ENCODE measurements at places on chromosomes 12 and 14.

- DNase-seq: no peak
Observed at GRCh38 chr12:77352946-77353345, 287.6 kb upstream of the E2F7 start.

DNA sequence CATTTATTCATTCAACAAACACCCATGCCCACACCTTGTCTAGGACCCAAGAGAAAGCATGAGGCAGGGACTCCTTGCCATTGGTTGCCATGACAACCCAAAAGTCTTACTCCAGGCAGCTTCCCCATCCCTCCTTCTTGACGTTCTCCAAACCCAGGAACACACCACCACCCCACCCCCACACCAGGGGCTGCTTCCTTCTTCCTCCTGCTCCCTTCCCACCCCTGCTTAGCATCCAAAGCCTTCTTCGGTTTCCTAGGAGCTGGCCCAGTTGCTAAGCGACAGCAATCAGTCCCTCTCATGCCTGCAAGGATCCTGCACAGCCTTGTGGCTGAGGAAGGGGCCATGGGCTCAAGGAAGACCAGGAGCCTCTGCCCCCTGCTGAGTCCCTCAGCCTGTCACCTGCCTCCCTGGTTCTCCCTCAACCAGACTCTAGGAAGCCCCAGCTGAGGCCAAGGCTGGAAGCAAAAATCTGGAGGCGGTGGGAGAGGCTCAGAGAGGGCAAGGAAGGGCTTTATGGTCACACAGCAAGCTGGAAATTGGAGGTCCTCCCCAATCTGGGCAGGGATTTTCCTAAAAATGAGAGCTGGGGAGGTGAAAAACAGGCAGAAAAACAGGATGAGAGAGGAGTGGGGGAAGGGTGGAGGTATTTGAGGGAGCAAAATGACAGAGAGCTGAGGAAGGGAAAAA is 15.4 kb downstream of the RASAL1 start:
- DNase-seq: peak; percentile 31

GRCh38 chr14:91354221-91354916 is 63.3 kb downstream of the CCDC88C start:
- DNase-seq: no peak

GRCh38 chr14:87696485-87696884 is 296.5 kb downstream of the GALC start:
- DNase-seq: no peak

DNA sequence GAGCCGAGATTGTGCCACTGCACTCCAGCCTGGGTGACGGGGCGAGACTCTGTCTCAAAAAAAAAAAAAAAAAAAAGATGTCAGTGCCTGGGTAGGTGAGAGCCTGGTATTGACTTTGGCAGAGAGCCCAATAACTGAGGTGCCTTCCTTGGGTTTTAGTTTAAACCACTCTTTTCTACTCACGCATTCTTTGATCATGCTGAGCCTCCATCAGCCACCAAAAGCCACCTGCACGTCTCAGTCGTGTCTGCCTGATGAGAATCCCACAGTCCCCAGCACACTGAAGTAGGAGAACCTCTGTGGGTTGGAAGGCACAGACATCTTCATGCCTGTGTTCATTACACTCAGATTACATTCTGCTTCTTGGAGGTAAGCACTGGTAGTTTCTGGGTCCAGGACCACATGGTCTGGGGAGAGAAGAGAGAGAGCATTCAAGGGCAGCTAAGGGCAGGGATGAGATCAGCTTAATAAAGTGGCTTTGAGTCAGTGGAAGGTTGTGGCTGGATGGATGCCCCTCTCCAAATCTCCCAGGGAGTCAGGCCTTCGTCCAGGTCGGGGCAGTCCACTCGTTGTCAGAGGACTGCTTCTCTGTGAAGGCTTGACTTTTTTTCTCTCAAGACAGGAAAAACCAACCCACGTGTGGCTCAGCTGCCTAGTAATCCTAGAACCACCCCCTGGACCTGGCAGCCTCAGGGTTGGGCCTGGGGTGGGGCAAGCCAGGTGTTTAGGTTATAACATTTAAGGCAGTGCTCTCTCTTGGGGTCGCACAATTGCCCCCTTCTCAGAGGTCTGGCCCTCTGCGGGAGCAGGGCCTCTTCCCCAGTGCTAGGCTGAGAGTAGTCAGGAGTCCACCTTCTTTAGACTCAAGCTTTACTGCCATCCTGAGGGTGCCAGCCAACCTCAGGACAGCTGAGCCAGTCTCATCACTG is 32.6 kb upstream of the MAX start:
- no peak for DNase-seq

- no peak for DNase-seq
Observed at GRCh38 chr14:54451961-54452360, 10.8 kb upstream of the CNIH1 start.

GRCh38 chr14:105363847-105364708 is 34.3 kb upstream of the TEX22 start:
- no peak for DNase-seq

DNA sequence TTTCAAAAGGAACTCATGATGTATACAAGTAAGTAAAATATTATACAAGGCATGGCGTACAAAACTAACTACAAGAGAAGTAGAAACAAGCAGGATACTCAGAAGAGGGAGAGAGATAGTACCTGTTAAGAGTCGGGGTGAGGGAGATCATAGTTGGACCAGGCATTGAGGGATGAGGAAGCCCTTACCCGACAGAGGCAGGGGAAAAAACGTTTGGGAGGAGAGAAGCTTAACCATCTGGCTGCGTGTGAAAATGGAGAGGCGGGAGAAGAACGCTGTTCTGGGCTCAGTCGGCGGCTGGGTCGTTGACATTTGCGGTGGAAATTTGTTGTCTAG is 575 bp upstream of the FMNL3 start:
- no peak for DNase-seq

DNA sequence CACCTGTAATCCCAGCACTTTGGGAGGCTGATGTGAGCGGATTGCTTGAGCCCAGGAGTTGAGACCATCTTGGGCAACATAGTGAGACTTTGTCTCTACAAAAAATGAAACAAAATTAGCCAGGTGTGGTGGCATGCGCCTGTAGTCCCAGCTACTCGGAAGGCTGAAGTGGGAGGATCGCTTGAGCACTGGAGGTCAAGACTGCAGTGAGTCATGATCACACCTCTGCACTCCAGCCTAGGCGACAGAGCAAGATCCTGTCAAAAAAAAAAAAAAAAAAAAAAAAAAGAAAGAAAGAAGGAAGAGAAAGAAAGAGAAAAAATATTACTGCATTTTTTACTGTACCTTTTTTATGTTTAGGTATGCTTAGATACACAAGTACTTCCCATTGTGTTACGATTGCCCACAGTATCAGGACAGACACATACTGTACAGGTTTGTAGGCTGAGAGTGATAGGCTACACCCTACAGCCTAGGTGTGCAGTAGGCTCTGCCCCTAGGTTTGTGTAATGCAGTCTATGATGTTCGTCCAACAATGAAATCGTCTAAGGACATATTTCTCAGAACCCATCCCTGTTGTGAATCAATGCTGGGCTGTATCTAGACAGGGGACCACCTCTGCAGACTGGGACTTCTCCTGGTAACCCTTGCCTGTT is 160.4 kb upstream of the PWP1 start:
- no peak for DNase-seq

GRCh38 chr14:100728962-100729361 is 2.3 kb downstream of the DLK1 start:
- no peak for DNase-seq

DNA sequence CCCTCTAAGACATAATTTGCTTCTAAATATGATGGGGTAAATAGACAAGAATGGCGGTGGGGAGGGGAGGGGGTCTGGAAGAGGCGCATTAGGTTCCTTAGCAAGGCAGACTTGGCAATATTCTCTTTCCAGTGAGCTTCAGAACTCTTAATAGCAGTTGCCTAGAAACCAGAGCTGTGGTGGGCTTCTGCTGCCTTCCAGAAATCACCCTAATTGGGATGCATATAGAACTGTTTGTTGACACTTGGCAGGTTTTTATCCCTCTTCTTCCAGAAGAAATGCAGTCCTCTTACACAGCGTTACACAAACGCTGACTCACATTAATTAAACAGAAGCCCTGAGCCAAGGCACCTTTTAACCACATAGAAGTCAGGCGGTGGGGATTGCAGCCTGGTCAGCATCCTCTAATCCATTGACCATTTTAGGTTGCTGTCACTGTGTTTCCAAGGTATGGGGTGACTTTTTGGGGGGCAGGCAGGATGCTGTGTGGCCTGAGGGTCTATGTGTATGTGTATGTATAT is 114.1 kb downstream of the CCDC60 start:
- DNase-seq: no peak

GRCh38 chr14:68477461-68478085 is 315.3 kb downstream of the ZFP36L1 start:
- DNase-seq: no peak

DNA sequence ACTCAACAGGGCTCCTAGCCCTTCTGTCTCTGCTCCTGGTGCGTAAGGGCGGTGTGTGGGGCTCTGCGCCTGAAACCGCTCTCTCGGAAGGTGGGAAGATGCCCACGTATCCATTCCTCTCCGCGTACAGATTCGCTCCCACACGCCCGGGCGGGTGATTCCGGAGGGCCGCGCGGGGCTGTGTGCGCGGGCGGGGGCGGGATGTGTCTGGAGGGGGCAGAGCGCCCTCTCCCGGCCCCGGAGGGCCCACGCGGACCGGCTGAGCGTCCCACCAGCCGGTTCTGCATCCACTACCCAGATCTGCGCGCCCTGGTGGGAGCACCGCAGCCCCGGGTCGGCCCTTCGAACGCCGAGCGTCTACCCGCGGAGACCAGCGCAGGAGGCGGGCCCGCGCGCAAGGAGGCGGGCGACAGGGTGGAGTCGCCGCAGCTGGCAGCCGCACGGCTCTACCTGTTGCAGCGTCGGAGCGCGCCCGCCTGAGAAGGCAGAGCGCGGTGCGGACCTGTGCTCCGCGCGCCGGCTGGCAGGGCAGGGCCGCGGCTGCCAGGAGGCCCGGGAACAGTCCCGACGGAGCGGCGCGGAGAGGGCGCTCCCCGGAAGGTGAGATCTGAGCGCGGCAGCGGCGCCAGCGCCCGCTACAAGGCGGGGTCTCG is 1.4 kb upstream of the KCNK13 start:
- peak; percentile 39 for DNase-seq

DNA sequence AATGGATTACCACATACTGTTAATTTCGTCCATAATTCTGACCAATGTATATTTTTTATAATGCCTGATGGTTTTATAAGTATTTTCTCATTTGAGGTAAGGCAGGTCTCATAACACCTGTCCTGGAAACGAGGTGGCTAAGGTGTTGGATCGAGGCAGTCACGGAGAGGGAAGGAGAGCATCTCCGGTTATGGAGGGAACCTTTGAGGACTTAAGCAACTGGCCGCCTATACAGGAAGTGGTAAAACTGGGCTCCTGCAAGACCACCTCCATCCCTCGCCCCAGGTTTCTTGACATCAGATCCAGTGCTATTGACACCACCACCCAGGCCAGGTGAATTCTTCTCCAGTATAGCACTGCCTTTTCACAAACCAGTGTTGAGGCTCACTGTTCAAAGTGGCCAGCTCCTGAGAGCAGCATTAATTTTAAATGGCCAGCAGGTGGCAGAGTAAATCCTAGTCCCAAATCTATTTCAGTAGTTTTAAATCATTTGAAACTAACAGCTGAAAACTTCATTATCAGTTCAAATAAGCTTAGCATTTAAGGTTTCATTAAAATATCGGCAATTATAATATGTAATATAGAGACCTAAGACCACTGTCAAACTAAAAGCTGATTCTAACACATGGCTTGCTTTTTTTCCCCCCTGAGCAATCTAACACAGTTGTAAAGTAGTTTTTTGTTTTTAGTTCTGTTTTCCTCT is 100.8 kb downstream of the PPM1A start:
- DNase-seq: peak; percentile 52

- DNase-seq: no peak
Observed at GRCh38 chr14:105074601-105075053, 9.4 kb upstream of the GPR132 start.

- no peak for DNase-seq
Observed at GRCh38 chr12:6361834-6362233, 13.5 kb downstream of the SCNN1A start.

- no peak for DNase-seq
Observed at GRCh38 chr12:71299541-71300376, 139.8 kb upstream of the LGR5 start.

DNA sequence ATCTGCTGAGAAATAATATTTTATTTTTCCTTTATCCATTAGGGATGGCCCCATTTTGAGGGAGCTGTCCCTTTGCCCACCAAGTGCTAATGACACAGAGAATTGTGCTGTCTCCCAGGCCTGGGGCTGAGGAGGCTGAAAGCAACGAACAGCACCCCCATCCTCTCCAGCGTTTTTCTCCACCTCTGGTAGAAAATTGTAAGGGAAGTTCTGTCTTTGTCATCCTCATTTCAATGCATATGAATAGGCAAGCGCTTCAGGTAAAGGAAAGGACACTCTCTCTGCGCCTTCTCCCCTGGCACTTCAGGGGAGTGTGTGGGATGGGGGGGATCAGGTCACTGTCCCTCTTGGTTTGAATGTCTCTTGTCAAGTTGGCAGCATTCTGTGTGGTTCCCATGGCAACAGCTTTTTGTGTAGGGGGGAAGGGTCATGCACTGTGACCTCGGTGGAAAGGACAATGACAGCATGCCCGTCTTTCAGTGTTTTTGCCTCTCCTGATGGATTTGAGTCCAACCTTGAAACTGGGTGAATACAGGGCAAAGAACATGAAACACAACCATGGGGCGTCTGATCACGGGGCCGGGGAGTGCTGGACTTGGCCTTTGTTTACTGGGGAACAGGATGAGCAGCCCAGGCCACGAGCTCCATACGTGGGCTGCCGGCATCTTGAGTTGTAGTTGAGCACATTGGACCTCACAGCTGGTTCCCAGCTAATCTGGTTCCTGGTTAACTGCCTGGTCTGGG is 230.2 kb downstream of the VRK1 start:
- no peak for DNase-seq

- DNase-seq: no peak
Observed at GRCh38 chr12:67540920-67541624, 107.5 kb upstream of the DYRK2 start.

DNA sequence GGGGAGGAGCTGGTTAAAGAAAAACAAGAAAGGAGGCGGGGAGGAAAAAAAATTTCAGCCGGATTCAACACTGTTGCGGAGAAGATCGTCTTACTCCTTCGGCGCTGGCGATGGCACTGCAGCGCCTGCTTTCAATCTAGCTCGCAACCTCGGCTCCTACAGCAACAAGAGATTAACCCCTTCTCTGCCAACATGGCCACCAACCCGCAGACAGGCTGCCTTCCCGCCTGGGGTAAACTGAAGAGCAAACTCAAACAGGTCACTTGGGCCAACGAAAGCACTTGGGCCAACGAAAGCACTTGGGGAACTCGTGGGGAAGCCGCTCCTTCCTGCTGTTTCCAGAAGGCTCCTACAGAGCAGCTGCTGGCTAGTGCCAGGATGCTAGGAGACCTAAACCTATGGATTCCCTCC is 73.7 kb downstream of the CIT start:
- no peak for DNase-seq

DNA sequence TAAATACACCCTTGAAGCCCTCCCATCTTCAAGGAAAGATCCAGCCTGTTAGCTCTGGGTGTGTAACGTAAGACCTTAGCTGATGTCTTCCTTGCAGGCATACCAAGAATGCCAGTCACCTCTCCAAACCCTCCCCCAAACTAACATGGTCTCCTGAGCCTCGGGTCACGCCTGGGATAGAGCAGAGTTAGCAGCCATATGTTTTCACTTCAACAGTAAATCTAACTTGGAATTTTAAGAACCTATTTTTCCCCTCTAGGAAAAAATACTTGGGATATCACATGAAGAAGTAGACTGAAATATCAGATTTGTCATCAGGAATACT is 27.9 kb downstream of the BCL2L14 start:
- DNase-seq: no peak

- no peak for DNase-seq
Observed at GRCh38 chr12:2687058-2687457, 107.7 kb upstream of the FKBP4 start.

- no peak for DNase-seq
Observed at GRCh38 chr12:130299574-130299973, 38.1 kb upstream of the PIWIL1 start.

Data from NB4 (cell line).